Stimulated activated CD8-positive, alpha-beta memory T cell treated with anti-CD3 and anti-CD28 coated beads, Interleukin-4, amount 100 ng/mL, for 4 hours (primary cell): ENCODE measurements at places on chromosomes 3 and 15.

DNA sequence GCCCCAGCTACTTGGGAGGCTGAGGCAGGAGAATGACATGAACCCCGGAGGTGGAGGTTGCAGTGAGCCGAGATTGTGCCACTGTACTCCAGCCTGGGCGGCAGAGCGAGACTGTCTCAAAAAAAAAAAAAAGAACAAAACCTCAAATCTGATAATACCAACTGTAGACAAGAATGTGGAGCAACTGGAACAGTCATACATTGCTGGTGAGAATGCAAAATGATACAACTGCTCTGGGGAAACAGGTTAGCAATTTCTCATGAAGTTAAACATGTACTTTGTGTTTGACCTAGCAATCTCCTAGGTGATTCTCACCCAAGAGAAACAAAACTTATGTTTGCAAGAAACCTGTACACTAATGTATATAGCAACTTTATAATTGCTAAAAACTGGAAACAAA is 4.4 kb upstream of the VHL start:
- no peak for DNase-seq

GRCh38 chr3:44429459-44429858 is 48.0 kb downstream of the ZNF445 start:
- DNase-seq: no peak

GRCh38 chr3:38022896-38023709 is 6.3 kb downstream of the PLCD1 start:
- DNase-seq: no peak

DNA sequence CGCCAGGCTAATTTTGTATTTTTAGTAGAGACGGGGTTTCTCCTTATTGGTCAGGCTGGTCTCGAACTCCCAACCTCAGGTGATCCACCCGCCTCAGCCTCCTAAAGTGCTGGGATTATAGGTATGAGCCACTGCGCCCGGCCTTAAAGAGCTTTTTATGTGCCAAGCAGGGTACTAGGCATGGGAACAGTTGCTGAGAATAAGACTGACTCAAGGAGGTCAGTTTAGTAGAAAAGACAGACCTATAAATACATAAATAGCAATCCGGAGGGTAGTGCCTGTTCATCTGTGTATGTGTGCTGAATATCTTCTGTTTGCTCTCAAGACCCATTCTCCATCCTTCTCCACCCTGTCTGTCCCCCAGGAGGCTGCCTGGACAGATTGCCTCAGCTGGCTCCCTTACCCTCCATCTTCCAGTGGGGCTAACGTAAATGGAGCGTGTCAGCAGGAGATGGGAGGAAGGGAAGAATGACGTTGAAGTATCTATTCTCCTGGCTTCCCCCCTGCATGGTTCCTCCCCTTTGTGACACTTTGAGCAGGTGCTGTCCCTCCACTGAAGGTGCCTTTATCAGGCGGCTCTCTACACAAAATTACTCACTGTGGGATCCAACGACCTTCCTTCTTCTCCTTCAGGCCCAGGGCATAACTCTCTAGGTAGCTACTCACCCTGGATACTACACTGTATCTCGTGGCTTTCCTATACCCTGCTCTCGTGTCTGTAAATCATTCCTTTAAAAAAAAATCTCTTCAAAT is 31.1 kb downstream of the FBXO40 start:
- DNase-seq: no peak

DNA sequence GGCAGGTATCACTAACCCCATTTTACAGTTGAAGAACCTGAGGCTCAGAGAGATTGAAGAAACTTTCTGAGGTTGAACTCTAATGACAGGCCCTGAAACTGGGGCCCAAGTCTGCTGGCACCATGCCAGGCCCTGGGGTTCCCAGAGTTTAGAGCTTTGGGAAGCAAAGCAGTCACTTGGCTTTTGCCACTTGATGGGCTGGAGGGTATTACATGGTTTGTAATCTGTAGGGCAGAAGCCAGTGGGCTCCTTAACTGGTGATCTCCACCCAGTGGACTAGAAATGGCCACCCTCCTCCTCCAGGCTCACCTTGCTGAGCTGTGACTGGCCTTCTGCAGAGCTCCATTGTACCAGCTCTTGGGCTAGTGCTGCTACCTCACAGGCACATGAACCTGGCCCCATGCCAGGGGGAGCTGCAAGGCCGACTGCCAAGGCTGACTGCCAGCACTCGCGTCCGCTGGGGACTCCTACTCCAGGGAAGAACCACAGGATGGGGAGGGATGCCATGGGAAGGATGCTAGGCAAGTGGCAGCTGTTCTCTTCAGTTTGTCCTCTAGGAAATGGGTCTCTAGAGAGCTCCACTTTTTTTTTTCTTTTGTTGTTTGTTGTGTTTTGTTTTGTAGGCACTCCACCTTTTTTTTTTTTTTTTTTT is 104.8 kb downstream of the ETFA start:
- DNase-seq: no peak

- no peak for DNase-seq
Observed at GRCh38 chr15:100048736-100049135, 293.0 kb downstream of the ADAMTS17 start.

GRCh38 chr15:72585476-72586058 is 68.9 kb upstream of the GOLGA6B start:
- no peak for DNase-seq

DNA sequence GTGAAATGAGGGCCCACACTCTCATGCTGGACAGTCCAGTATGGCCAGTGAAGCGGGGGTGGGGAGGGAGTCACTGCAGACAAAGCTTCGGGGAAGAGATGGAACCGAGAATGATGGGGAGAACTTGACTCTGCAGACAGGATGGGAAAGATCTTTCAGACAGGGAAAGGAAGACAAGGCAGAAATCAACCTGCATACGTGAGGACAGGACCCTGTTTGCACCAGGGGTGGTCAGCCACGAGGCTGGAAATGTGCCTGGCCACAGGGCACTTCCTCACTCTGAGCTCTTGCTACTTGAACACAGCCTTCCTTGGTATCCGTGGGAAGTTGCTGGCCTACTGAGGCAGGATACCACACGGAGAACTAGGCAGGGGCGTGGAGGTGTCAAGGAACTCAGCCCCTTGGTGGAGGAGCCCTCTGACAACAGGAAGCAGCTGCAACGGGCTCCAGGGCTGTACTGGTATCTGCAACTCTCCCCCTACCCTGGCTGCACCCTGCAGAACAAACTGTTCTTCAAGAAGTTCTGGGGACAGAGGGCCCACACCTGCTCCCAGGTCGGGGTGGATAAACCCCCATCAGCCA is 9.3 kb upstream of the SRP14 start:
- DNase-seq: no peak

DNA sequence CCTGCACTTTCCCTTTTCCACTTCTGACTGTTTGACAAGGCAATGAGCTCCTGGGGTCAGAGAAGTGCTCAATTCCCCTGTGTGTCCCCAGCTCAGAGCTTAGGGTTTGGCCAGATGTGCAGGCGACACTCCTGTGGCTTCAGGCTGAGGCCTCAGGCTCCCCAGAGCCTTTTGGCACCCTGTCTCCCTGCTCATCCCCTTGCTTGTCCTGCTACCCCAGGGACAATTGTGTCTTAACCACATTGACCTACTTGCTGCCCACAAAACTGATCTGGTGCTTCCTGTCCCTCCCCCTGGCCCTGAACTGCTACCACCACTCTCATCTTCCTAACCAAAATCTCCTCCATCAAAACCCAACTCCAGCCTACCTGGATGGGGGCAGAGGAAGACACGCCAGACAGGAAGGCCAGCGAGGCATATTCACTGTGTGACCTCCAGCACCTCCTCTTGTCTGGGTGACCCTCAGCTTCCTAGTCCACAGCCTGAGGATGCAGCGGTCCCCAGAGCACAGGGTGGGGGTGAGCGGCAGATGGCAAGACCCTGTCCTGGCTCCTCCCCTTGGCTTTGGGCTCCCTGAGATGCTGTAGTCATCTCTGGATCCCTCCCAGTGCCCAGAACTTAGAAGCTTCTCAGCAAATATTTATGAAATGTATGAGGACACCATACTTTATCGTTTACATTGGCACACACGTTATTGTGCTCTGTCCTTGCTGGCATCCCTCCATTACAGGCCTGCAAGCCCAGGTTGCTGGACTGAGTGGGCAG is 98.9 kb upstream of the SLC6A6 start:
- no peak for DNase-seq

- no peak for DNase-seq
Observed at GRCh38 chr3:139970526-139970925, 35.5 kb downstream of the CLSTN2 start.

GRCh38 chr3:38835939-38836338 is 19.9 kb upstream of the SCN10A start:
- no peak for DNase-seq

DNA sequence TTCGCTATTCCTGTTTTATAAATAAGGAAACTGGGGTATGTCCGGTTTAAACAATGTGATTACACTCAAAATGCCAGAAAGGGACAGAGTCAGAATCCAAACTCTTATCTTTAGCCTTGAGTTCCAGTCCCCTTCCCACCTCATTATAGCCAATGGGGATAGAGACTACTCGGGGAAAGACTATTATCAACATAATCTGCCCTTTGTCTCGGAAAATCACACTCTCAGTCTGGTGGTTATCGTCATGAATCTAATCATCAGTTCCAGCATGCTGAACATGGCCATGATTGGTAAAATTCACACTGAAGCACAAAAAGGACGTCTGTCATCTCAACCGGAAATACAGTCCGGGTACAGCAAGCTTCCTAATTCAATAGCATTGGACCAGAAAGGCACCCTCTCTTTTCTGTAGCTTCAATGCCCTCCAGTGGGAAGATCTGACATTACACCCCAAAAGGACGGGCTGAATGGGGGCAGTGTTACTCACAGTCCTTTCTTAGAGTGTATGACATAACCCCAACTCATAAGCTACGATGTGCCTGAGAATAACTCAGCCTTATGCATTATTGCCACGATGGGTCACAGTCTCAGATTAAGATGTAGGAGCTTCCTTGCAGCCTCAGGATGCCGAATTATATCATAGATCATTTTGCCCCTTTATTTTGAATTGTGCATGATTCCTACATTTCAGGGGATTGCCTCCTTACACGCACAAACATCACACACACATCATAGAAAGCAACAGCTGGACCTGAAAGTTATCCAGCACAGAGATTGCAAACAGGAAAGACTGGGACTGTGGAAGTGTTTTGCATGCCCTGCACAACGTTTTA is 390.4 kb upstream of the LMCD1 start:
- no peak for DNase-seq

DNA sequence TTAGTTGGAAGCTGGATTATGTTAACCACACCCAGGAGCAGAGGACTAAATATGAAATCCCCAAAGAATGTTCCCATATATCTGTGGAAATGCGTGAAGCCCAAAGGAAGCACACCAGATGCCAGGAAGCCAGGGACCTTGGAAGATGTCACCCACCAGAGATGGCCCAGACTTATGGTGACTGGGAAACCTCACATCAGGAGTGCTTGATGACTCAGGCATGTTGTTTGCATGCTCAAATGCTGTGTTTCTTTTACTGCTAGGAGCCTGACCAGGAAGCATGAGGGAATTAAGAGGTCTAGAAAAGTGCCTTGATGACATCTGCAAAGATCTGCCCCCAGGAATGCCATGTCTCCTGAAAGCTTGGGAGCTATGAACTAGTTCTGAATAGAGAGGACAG is 109.0 kb upstream of the SLC2A2 start:
- DNase-seq: no peak

- no peak for DNase-seq
Observed at GRCh38 chr15:42087926-42088800, 6.2 kb downstream of the PLA2G4D start.

- no peak for DNase-seq
Observed at GRCh38 chr15:36525430-36525829, 54.0 kb upstream of the CDIN1 start.

- no peak for DNase-seq
Observed at GRCh38 chr3:9809239-9809614, 835 bp upstream of the TTLL3 start.

DNA sequence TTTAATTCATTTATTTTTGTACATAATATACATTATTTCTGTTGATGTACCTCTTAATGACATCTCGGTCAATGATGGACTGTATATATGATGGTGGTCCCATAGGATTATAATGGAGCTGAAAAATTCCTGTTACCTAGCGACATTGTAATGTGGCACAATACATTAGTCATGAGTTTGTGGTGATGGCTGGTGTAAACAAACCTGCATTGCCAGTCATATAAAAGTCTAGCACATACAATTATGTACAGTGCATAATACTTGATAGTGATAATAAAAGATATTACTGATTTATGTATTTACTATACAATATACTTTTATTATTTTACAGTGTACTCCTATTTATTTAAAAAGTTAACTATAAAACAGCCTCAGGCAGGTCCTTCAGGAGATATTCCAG is 15.1 kb downstream of the TTC14 start:
- no peak for DNase-seq

- DNase-seq: no peak
Observed at GRCh38 chr3:64067506-64068346, 44.4 kb upstream of the PSMD6 start.

DNA sequence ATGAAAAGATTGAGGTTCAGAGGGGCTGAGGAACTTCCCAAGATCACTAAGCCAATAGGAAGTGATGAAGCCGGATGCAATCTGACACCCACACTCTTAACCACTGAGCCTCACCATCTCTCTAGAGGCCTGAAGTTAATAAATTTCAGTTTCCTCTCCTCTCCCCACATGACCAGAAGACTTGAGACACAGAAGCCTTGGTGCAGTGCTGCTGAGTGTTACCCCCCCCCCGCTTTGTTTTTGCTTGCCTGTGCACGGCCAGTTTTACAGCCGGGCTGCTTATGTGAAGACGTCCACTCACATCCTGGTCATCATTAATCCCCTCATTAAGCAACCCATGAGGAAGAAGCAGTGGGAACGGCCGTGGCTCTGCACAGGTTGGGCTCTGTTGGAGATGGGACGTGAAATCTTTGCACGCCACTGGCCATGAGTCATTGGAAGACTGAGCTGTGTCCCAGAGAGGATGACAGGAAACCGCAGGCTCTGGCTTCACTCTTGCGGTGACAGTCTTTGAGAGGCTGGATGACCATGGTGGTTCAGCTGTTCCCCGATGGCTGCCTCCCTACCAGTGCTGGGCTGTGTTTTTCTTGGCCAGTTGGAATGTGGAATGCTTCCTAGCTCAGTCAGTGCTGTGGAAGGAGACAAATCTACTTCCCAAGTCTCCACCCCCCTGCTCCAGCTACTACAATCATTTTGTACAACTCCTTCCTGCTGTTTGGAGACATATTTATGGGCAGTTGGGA is 232.6 kb upstream of the LRTM1 start:
- DNase-seq: no peak
